ENCODE measurements at places on chromosomes 7 and 10.

DNA sequence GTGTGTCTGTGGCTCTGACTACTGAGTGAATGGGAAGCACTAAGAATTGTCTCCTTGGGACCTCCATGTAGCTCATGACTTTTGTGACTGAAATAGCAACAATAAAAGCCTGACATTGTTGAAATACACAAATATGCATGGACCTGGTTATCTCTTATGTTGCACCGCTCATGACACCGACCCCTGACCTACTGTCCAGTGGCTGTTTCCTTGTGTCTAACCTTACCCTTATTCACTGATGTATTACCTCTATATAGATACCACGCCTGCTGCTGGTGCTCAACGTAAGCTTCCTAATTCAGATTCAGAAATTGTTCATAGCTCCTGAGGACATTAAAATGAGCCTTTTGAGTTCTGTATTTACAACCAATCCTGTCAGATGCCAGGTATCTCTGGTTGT is 243.4 kb upstream of the SEMA3C start:
- no peak for DNase-seq

GRCh38 chr7:129882531-129882930 is 70.2 kb downstream of the UBE2H start:
- DNase-seq: no peak

DNA sequence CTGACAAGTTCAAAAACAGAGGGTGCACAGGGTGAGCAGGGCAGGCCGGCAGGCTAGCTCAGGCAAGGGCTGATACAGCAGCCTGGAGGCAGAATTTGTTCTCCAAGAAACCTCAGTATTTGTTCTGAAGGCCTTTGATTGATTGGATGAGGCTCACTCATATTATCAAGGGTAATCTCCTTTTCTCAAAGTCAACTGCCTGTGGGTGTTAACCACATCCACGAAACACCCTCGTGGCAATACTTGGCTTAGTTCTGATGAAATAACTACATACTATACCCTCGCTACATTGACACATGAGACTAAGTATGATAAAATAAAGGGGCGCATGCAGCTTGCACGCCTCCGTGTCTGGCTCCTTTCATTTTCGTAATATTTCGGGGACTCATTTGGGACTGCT is 4.4 kb upstream of the PPP2R2D start:
- no peak for DNase-seq

DNA sequence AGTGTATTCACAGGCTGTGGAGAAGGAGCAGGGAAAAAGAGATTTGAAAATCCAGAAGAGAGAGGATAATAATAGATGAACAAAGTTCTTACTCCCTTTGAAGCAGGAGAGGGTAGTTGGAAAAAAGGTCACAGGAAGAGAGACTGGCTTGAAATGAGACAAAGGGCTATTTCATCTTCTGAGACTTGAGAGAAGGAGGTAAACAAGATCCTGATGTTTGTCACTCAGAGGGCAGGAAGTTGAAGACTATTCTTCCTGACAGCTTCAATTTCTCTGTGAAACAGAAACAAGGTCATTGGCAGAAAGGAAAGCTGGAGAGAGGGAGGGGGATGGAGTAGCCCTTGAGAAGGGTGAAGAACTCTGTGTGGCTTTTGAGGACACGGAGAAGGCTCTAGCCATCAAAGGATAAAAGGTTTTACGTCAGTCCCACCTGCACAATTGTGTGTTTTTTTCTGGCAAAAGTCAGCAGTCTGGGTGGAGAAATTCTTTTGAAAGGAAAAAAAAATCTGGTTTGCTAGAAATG is 216.1 kb upstream of the STEAP4 start:
- no peak for DNase-seq

DNA sequence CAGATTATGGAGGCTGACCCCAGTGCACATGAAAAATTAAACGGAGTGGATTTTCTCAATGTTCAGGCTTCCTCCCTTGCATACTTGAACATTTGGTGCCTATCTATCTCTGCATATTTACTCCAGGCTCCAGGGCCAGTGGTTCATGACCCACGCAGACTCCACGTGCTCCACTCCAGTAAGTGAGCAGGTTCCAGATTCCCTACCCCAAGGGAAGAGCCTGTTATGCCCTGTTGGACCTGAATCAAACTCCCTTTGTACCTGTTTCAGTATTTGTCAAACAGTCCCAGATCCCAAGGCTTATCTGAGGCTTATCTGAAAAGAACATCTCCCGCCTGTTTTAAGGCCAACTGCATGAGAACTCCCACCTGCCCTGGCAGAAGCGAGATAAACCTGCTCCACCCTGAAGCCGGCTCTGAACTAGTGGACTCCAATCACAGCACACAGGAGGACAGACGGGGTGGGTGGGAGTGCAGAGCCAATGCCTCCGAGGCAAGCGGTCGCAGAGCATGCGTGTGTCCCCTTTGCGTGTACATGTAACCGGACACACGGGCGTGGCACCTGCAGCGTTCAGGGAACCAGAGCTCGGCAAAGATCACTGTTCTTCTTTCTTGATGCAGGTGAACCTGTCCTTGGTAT is 2.3 kb upstream of the FUOM start:
- no peak for DNase-seq

- no peak for DNase-seq
These were observed 12.0 kb upstream of the BMPER start for GRCh38 chr7:33893377-33893776.

- DNase-seq: no peak
These were observed 8.3 kb downstream of the PI4K2A start for GRCh38 chr10:97648562-97649404.

DNA sequence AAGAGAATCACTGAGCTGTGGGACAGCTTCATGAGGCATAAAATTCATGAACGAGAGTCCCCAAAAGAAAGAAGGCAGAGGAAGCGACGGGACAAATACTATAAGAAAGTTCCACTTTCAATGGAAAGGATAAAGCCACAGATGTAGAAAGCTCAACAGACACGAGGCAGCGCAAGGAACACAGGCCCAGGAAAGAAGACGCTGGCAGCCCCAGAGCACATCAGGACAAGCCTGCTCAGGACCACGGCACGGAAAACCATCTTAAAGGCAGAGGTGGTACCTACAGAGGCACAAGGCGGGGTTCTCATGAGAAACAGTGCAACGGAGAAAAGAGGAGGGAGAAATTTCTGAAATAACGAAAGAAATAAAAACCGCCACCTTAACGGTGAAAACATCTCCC is 273.4 kb downstream of the MAD1L1 start:
- no peak for DNase-seq

- DNase-seq: no peak
These were observed 261.2 kb upstream of the SHH start for GRCh38 chr7:156073366-156074052.

GRCh38 chr10:43461950-43462349 is 25.0 kb downstream of the ZNF487 start:
- no peak for DNase-seq

GRCh38 chr10:87750001-87750671 is 67.9 kb downstream of the ATAD1 start:
- no peak for DNase-seq

DNA sequence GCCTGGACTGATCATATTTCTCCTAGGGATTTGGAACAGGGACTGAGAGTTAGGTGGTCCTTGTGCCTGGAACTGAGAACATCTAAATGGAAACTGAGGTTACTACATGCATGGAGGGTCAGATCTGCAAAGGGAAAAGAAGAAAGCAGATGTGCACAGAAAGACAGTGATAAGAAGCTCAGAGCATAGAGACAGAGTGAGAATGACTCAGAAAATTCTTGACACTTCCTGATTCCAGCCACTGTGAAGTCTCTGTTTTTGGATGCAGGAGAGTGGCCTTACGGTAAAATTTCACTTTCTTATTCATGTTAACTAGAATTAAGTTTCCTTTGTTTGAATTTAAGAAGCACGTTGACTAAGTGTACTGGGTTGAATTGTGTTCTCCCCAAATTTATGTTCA is 241.7 kb downstream of the TMEM26 start:
- DNase-seq: no peak

- no peak for DNase-seq
These were observed 70.7 kb upstream of the NPY start for GRCh38 chr7:24213311-24213710.

DNA sequence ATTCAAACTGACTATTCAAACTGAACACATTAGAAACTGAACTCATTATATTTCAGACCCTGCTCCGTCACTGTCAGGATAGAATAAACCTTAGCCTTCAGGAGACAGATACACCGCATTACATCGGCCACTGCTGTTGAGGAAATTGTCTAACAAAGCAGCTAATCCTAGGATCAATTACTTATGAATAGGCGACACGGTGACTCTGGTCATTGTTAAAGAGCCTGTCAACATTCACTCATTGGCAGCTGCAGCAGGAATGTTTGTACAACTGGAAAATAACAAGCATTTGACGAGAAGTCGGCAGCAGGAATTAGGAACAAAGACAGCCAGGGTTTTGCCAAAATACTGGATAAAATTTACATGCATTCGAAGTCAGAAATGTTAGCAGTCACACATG is 112.0 kb upstream of the MKX start:
- DNase-seq: no peak

- DNase-seq: no peak
These were observed 135.0 kb downstream of the DYNC1I1 start for GRCh38 chr7:95907337-95907736.

- DNase-seq: no peak
These were observed 36.8 kb downstream of the CUX1 start for GRCh38 chr7:101854084-101854865.

- no peak for DNase-seq
These were observed 183.1 kb upstream of the PRSS58 start for GRCh38 chr7:142440906-142441411.

GRCh38 chr10:104376784-104377300 is 23.2 kb downstream of the CFAP58 start:
- no peak for DNase-seq

DNA sequence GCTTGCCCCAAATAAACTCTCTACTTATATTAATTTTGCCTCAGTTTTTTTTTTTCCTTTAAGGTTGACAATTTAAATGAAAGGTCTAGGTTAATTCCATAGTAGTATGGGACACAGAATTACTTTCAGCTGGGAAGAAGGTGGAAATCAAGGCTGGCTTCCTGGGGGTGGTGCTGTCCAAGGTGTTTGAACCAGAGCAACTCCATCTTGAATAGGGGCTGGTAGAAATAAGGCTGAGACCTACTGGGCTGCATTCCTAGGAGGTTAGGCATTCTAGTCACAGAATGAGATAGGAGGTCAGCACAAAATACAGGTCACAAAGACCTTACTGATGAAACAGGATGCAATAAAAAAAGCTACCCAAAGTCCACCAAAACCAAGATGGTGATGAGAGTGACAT is 1190.8 kb upstream of the AUTS2 start:
- DNase-seq: no peak

DNA sequence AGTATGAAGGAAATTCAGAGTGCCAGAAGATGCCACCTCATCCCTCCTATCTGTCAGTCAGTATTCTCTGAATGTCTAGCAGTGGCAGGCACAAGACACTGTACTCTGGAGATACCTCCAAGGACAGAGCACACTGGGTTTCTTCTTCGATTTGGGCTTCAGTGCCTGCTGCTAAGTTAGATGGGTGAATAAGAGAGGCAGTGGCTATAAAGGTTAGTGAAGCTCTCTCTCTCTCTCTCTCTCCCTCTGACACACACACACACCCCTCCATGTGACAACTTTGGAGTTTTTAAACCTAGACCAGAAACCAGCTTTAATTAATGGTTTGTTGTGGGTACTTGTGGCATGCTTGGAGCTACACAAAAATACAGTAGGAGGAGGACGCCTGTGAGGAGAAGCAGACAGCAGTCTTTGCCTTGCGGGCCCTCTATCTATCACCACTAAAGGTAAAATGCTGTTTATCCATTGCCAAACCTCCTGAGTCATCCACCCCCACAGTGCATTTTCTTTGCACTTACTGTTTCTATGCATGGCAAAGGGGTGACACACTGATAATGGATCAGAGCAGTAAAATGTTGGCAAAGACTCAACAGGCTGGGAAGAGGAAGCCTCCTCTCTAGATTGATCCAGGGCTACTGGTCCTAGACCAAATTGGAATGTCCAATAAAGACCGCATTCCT is 102.5 kb downstream of the TRIL start:
- no peak for DNase-seq

GRCh38 chr10:86139066-86139657 is 227.4 kb downstream of the GRID1 start:
- DNase-seq: no peak

- no peak for DNase-seq
These were observed 239.2 kb downstream of the GPAM start for GRCh38 chr10:111944331-111944730.

GRCh38 chr7:17601921-17602320 is 303.5 kb downstream of the AHR start:
- no peak for DNase-seq

DNA sequence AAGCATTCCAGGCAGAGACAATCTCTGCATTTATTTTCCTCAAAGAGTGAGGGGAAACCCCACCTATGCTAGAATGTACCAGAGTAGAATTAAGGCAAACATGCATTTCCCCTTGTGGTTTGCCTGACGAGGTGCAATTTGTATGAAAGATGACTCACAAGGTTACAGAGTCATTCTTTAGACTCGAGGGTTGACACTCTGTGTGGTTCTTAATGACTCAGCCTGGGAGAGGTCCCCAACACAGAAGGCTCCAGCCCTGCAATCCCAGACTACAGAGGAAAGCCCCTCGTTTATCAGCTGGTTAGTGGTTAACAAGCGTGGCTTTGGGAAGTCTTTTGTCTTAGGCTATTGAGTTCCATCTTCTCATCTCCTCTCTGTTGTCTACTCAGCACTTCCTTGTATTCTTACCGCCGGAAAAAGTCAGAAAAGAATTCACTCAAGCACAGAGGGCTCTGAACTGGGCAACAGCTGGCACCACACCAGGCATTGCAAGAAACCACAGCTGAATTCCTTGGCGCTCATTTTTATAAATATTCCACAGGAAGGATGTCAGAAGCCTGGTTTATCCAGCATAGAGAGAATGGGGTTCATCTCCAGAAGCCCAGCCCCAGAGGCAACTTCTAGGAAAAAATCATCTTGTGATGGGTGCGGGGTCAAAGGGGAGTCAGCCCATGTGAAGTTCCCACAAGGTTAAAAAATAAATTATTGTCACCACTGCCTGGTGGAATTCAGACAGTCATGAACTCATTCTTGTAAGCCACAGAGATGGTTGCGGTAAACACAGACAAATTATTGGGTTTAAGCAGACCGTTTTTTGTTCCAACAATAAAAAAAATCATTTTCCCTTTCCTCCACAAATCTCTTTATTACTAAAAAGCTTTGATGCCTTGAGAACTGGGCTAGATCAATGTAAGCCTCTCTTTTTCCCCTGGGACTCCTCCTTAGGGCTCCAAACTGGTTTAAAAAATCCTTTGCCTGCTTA is 24.5 kb upstream of the SVIL start:
- no peak for DNase-seq

DNA sequence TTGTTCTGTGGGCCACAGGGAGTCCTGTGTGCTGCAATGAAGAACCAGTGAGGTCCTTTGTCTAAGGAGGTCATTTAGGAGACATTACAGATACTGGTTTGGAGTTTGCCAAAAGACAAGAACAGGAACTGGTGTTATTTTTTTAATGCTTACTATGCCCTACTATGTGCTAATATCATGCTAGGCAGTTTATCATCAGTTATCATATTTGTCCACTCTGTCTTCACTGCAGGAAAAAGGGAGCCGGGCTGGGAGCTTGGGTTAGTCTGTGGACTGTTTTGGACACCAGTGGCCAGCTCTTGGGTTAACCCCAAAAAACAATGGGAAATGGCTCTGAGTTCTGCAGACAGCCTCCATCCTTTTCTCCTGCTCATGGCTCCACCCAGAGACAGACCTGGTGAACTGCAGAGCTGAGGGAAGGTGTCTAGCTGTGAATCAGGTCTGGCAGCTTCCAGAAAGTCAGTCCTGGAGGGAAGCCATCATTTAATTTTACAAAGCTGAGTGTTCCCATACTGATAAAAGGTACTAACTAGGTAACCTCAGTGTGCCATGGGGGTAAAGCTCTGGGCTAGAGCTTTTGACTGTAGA is 101.2 kb upstream of the ZNF746 start:
- no peak for DNase-seq

All from type B pancreatic cell (in vitro differentiated cells).